ENCODE measurements at places on chromosomes 2 and 18. TPM values are rescaled to one million over a fixed set of nuclear protein-coding genes. Genes with fewer than 3 reads are reported as not detected.
A peak's percentile ranks its signal among the peaks of the same experiment; 100 is the strongest.

DNA sequence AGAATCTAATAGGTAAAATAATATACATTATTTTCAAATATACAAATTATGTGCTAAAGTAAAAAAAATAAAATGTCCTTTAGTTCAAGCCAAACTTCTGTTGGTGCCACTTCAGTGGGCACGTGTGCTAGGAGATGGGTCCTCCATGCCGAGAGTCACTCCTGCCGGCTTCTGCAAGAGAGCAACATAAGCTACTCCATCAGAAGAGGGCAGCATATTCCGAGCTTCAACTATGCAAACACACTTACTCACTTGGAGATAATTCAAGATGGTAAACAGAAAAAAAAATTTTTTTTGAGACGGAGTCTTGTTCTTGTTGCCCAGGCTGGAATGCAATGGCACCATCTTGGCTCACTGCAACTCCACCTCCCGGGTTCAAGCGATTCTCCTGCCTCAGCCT lies 24.4 kb downstream of the CNOT11 start:
- no peak for DNase-seq

GRCh38 chr18:44536046-44536445 lies 144.6 kb upstream of the SETBP1 start:
- peak; percentile 80 for DNase-seq

GRCh38 chr2:110852541-110853263 lies 120.3 kb downstream of the ACOXL start:
- DNase-seq, result no peak

GRCh38 chr2:141589314-141589713 lies 541.5 kb downstream of the LRP1B start:
- no peak for DNase-seq

- DNase-seq, result no peak
These were observed 416.0 kb downstream of the THSD7B start for GRCh38 chr2:137181370-137181769.

- DNase-seq, result no peak
These were observed 23.0 kb downstream of the FAM110C start for GRCh38 chr2:23283-23682.

The CYRIA gene
- polyA plus RNA-seq, result 5.4 TPM

The PDE1A gene
- polyA plus RNA-seq, result 8.0 TPM

All from forelimb muscle (tissue), 1 donor.